ENCODE measurements at places on chromosomes 1 and 21.

- DNase-seq, result no peak
Measured at GRCh38 chr21:43372663-43373361, 54.1 kb downstream of the SIK1 start.

- DNase-seq, result no peak
Measured at GRCh38 chr21:45091550-45092322, 17.4 kb downstream of the ADARB1 start.

DNA sequence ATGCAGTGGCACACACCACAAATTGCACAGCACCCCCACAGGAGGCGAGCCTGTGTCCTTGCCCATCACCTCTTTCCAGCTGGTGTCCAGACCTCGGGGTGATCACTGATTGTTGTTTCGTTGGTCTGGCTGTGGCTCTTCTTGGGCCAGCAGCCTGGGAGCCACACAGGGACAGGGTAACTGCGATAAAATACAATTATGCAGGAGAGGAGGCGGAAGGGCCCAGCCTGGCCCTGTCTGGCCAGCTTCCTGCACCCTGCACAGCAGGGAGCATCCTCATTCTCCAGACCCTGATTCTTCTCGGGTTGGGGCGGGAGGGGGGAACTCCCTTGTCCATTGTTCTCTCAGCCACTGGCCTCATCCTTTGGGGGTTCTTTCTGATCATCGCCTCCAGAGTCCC, 83.6 kb downstream of the ADARB1 start:
- no peak for DNase-seq

DNA sequence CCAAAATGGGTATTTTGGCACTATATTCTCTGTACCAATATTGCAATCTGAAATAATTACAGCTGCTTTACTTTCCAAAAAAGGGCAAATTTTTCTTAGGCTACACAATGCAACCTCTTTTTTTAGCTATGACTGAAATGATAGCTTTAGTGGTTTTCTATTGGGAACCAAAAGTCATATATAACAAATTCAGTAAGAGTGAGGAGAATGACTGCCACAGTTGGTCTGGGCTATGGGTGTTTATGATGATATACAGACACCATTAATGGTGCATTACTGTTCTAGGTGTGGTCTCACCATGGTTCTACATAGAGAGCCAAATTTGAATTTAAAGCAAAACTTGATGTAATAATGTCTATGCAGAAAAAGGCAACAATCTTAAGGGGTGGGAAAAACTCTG, 72.3 kb upstream of the PTBP2 start:
- no peak for DNase-seq

GRCh38 chr1:236129306-236129705, 13.0 kb upstream of the GPR137B start:
- DNase-seq, result no peak

DNA sequence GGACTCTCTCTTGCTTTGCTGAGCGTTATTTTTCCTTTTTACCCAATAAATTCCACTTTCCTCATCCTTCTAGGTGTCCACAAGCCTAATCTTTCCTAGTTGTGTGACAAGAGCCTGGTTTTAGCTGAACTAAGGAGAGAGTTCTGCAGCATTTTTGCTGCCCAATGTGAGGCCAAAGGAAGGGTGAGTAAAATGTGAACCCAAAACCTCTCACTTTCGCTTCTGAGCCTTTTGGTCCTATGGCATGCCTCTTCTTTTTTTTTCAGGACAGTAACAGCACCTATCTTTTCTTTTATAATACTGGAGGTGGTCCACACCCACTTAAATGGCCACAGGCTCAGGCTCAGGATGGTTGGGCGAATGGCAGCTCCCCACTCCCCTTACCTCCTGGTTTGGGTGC, 111.1 kb downstream of the COP1 start:
- no peak for DNase-seq

DNA sequence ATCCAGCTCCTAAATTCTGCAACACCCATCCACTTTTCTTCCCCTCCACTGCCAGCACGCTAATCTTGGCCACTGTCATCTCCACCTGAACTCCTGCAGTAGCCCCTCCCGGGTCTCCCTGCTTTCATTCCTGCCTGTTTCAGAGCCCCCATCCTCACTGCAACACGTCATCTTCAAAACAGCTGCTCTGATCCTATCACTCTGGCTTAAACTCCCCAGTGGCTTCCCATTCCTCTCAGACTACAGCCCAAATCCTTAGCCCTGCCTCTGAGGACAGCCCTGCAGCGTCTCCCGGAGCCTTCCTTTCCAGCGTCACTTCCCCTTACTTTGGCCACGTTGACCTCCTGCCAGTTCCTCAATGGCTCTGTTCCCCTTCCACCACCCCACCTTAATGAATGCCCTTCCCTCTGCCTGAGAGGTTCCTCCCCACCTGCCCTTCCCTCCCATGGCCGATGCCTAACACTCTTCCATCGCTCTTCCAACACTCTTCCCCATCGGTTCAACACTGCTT, 22.9 kb upstream of the IFNAR2 start:
- no peak for DNase-seq

- no peak for DNase-seq
Measured at GRCh38 chr1:42686418-42686817, 4.2 kb downstream of the YBX1 start.

GRCh38 chr1:116326486-116326885, 46.6 kb upstream of the ATP1A1 start:
- DNase-seq, result no peak

DNA sequence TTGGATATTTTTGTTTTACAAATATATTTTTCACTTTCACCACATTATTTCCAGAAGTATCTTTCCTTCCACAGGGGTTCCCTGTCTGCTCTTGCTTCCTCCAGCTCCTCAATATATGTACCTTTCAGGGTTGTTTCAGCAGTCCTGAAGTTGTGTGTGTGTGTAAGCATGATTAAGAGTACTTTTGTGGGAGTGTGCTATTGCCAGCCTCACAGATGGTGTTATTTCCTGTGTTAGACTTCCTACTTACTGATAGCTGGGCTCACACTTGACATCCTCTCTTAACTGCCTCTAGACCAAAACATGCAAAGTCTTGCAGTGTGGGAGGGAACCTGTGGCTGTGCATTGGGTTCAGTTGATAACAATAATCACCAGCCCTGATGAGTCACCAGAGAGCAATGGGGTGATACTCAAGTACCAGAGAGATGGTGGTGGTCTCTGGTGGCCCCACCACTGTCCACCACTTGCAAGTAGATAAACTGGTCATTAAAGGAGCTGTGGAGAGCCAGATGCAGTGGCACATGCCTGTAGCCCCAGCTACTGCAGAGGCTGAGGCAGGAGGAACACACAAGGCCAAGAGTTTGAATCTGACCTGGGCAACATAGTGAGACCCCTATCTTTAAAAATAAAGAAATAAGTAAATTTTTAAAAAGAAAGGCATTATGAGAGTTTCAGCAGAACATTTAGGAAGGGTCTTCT, 126.7 kb downstream of the NR5A2 start:
- DNase-seq, result no peak

DNA sequence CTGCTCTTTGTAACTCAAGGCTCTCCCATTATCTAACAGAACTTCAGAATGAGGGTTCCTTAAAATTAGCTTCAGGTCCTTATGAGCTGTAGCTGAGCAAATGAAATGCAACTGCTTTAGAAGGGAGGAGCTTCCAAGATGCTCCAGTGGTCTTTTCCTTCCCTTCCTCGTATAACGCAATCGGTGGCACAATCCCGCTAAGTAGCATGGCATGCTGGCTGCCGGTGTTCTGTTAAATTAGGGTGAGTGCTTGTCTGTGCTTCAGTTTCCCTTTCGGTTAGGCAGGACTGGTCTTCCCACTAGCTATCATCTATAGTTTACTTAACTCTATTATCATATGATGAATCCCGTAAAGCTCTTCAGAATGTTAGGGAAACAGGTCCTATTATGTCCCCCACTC, 917 bp downstream of the KIAA0040 start:
- DNase-seq, result peak; percentile 5

Data from activated naive CD4-positive, alpha-beta T cell (primary cell).